ENCODE measurements at places on chromosomes 16 and 17. TPM values are rescaled to one million over a fixed set of nuclear protein-coding genes. Genes with fewer than 3 reads are reported as not detected.

Gene OTOA
- not detected for total RNA-seq

GRCh38 chr17:73158133-73158532 lies 6.7 kb upstream of the SSTR2 start:
- H3K27me3 ChIP-seq, result peaks cover 10% of the 10 kb centered on the region
- H3K27ac ChIP-seq, result no peak overlapping the region
- H3K4me1 ChIP-seq, result peaks cover 14% of the 10 kb centered on the region
- no peak overlapping the region for H3K4me3 ChIP-seq
- no peak for DNase-seq
- no peaks in the 10 kb centered on the region for H3K36me3 ChIP-seq

Gene SRR
- 37.9 TPM for total RNA-seq

- no peak overlapping the region for H3K27ac ChIP-seq
- H3K4me1 ChIP-seq, result no peaks in the 10 kb centered on the region
- DNase-seq, result no peak
- no peaks in the 10 kb centered on the region for H3K36me3 ChIP-seq
- H3K27me3 ChIP-seq, result peaks cover 58% of the 10 kb centered on the region
These were observed 24.8 kb downstream of the CD300LF start for GRCh38 chr17:74687886-74688285.

GRCh38 chr16:66256919-66257318 lies 109.6 kb upstream of the CDH5 start:
- no peak overlapping the region for H3K27ac ChIP-seq
- H3K36me3 ChIP-seq, result no peaks in the 10 kb centered on the region
- H3K27me3 ChIP-seq, result no peaks in the 10 kb centered on the region
- no peak for DNase-seq
- no peak overlapping the region for H3K4me3 ChIP-seq

Gene COPZ2
- not detected for total RNA-seq

DNA sequence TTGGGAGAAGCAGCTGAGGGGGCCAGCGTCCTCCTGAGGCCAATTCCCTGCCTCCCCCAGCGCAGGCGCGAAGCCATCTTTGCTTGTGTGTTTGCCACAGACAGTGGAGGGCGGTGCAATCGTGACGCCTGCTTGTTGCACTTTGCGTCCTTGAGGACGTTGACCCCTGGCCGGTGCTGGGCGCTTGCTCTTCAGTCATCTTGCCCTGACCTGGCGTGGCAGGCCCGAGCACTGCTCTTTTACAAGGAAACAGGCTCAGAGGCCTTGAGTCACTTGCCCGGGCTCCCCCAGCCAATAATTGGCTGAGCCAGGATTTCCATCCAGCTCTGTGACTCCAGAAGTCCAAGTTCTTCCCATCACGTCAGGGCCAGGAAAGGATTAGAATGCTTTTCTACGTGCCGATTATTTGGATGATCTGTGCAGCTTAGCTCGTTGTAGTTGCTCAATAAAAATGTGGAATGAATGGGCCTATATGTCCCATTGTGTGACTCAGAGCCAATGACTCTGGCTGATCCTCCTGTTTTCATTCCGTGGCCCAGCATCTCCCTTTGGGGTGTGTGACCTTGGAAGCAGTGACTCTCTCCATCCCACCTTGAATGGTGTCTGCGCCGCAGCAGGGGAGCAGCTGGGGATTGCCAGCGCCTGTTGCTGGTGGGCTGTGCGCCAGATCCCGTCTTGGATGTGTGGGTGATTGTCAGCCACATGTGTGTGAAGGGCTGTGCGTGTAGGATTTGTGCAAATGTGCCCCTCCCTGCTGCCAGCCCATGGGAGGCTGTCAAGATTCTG lies 214.1 kb downstream of the SEC14L1 start:
- H3K4me3 ChIP-seq, result no peak overlapping the region
- H3K4me1 ChIP-seq, result peaks cover 32% of the 10 kb centered on the region
- no peaks in the 10 kb centered on the region for H3K36me3 ChIP-seq
- no peak overlapping the region for H3K27ac ChIP-seq

Gene DNAAF8
- 0.72 TPM for total RNA-seq

DNA sequence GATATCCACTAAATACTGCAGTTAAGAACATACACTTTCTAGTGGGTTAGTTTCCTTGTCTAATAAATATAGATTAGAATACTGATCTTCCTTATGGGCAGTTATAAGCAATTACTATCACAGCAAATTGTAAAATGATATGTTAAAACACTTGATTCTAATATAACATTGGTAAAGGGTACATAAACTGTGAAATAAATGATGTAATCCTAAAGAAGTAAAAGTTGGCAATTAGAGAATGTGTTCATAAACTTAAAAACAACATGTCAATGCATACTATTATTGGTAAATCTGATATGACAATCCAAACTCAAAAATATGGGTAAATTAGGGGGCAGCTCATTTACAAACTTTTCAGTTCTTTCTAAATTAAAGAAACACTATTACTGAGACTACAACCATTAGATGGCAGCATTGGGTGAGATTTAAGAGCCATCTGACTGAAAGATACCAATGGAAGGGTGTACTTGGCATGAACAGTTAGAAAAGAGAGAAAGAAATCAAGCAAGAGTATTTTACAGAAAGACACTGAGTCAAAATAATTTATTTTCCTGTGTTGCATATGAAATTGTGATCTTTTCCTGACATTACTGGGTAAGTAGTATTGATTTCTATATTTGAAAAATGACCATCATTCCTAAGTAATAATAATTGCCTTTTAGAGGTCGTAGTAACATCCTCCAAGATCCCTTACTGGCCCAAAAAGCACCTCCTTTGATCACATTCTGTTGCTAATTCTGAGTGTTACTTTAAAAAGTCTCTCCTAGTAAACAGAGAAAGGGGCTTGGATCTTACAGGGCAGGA lies 119.6 kb downstream of the SPAG9 start:
- peaks cover 45% of the 10 kb centered on the region for H3K36me3 ChIP-seq
- H3K27ac ChIP-seq, result no peak overlapping the region
- H3K27me3 ChIP-seq, result no peaks in the 10 kb centered on the region
- H3K4me1 ChIP-seq, result no peaks in the 10 kb centered on the region

- H3K36me3 ChIP-seq, result no peaks in the 10 kb centered on the region
- no peaks in the 10 kb centered on the region for H3K4me1 ChIP-seq
- no peaks in the 10 kb centered on the region for H3K27me3 ChIP-seq
- no peak for DNase-seq
These were observed 1491.2 kb upstream of the CDH8 start for GRCh38 chr16:63527404-63527803.

Gene CCDC40
- 6.4 TPM for total RNA-seq

Gene OMG
- not detected for total RNA-seq

GRCh38 chr16:83935858-83936255 lies 17.2 kb upstream of the OSGIN1 start:
- no peaks in the 10 kb centered on the region for H3K4me1 ChIP-seq
- no peak overlapping the region for H3K27ac ChIP-seq
- no peak overlapping the region for H3K4me3 ChIP-seq
- H3K36me3 ChIP-seq, result no peaks in the 10 kb centered on the region

Gene HIGD1B
- not detected for total RNA-seq

GRCh38 chr17:66481271-66481670 lies 178.9 kb downstream of the PRKCA start:
- no peak overlapping the region for H3K4me3 ChIP-seq
- no peak for DNase-seq
- no peaks in the 10 kb centered on the region for H3K4me1 ChIP-seq
- H3K27me3 ChIP-seq, result no peaks in the 10 kb centered on the region
- no peaks in the 10 kb centered on the region for H3K36me3 ChIP-seq
- no peak overlapping the region for H3K27ac ChIP-seq

GRCh38 chr16:53090591-53091411 lies 36.0 kb downstream of the CHD9 start:
- H3K27ac ChIP-seq, result peak overlapping the region; percentile 91
- H3K4me1 ChIP-seq, result peaks cover 71% of the 10 kb centered on the region
- H3K27me3 ChIP-seq, result no peaks in the 10 kb centered on the region
- H3K4me3 ChIP-seq, result peak overlapping the region; percentile 25
- DNase-seq, result peak; percentile 90

Gene AGRP
- total RNA-seq, result not detected

DNA sequence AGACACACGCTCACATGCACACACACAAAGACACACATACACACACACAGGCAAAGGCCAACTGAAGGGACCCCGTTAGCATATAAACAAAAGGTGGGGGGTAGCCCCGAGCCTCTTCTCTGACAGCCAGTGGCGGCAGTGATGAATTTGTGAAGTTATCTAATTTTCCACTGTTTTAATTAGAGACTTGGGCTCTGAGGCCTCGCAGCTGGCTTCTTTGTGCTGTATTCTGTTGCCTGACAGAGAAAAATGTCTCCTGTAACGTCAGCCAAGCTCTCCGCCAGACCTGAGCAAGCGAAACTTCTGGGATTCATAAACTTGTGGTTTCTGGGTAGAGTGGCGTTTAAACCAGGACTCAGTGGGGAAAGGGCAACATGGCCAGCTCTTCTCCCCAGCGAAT lies 113.9 kb upstream of the FOXF1 start:
- peak; percentile 22 for DNase-seq
- H3K27ac ChIP-seq, result peak overlapping the region; percentile 41
- no peak overlapping the region for H3K4me3 ChIP-seq
- peaks cover 15% of the 10 kb centered on the region for H3K27me3 ChIP-seq
- H3K4me1 ChIP-seq, result peaks cover 10% of the 10 kb centered on the region

Gene GPR139
- not detected for total RNA-seq

DNA sequence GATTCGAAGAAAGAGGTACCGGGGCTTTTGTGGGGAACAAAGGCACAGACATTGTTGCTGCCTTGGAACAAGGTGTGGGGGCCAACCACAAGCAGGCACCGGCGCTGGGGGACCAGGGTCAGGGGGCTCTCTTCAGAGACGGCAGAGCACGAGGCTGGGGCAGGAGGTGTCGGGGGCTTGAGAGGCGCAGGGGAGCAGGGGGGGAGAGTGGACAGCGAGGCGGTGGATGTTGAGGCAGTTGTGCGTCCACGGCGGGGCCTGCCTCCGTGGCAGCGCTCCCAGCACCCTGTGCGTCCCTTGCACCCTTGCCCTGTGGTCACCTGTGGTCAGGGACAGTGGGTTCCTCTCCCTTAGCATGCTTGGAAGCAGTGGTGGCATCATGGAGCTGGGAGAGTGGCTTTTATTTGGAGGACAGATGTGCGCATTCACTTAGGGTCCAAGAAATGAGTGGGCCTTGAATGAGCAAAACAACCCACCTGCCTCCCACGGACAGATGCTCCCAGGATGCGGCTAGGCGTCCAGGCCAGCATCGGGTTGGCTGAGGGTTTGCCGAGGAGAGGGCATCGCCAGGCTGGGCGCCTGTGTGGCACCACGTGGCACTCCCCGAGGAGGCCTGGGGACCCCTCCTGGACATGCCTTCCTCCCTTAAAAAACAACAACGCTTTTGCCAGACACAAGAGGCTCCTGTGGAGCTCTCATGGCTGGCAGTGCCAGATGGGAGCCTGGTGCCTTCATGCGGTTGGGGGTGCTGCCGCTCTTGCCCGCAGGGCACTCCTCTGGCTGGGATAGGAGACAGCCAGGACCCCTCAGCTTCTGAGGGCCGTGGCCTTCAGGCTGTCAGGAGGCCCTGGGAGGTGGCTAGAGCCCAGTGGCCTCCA lies 113.0 kb downstream of the BANP start:
- H3K27me3 ChIP-seq, result no peaks in the 10 kb centered on the region
- DNase-seq, result no peak
- no peaks in the 10 kb centered on the region for H3K36me3 ChIP-seq
- H3K4me3 ChIP-seq, result no peak overlapping the region

GRCh38 chr17:56754523-56755208 lies 79.1 kb downstream of the C17orf67 start:
- H3K36me3 ChIP-seq, result no peaks in the 10 kb centered on the region
- no peak for DNase-seq
- H3K4me3 ChIP-seq, result no peak overlapping the region
- no peaks in the 10 kb centered on the region for H3K27me3 ChIP-seq

Gene CACNG3
- 3.5 TPM for total RNA-seq

- DNase-seq, result no peak
- H3K27me3 ChIP-seq, result no peaks in the 10 kb centered on the region
- H3K4me3 ChIP-seq, result no peak overlapping the region
- no peak overlapping the region for H3K27ac ChIP-seq
These were observed 19.9 kb downstream of the RPH3AL start for GRCh38 chr17:332558-333322.

Gene CHST4
- not detected for total RNA-seq

- H3K27ac ChIP-seq, result no peak overlapping the region
- no peak overlapping the region for H3K4me3 ChIP-seq
- no peaks in the 10 kb centered on the region for H3K36me3 ChIP-seq
- DNase-seq, result peak; percentile 90
- peaks cover 48% of the 10 kb centered on the region for H3K4me1 ChIP-seq
These were observed 209.7 kb downstream of the CCDC182 start for GRCh38 chr17:57535249-57535966.

Gene MFAP4
- total RNA-seq, result 60.9 TPM

GRCh38 chr17:43020030-43020621 lies 2.1 kb downstream of the VAT1 start:
- no peak overlapping the region for H3K4me3 ChIP-seq
- no peak overlapping the region for H3K27ac ChIP-seq
- no peaks in the 10 kb centered on the region for H3K4me1 ChIP-seq
- H3K36me3 ChIP-seq, result no peaks in the 10 kb centered on the region
- DNase-seq, result no peak

Gene KRTAP4-6
- not detected for total RNA-seq

GRCh38 chr17:29820425-29820824 lies 109.6 kb downstream of the SSH2 start:
- H3K4me1 ChIP-seq, result no peaks in the 10 kb centered on the region
- no peaks in the 10 kb centered on the region for H3K36me3 ChIP-seq
- DNase-seq, result no peak
- no peak overlapping the region for H3K27ac ChIP-seq

DNA sequence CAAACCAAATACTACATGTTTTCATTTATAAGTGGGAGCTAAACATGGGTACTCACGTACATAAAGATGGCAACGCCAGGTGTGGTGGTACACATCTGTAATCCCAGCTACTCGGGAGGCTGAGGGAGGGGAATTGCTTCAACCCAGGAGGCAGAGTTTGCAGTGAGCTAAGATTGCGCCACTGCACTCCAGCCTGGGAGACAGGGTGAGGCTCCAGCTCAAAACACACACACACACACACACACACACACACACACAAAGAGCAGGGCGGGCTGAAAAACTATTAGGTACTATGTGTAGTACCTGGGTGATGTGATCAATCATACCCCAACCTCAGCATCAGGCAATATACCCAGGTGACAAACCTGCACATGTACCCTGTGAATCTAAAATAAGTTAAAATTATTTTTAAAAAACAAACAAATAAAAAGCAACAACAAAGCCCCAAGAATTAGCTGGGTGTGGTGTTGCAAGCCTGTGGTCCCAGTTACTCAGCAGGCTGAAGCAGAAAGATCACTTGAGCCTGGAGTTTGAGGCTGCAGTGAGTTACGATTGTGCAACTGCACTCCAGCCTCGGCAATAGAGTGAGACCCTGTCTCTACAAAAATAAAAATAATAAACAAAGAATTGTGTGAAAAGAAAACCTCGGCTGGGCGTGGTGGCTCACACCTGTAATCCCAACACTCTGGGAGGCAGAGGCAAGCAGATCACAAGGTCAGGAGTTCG lies 11.9 kb upstream of the FAAP100 start:
- H3K4me3 ChIP-seq, result no peak overlapping the region
- H3K36me3 ChIP-seq, result peaks cover 77% of the 10 kb centered on the region
- H3K27ac ChIP-seq, result no peak overlapping the region
- H3K27me3 ChIP-seq, result no peaks in the 10 kb centered on the region
- DNase-seq, result no peak
- H3K4me1 ChIP-seq, result peaks cover 59% of the 10 kb centered on the region

Gene LAT
- 5.5 TPM for total RNA-seq

Data from A673 (cell line).